CD4-positive, alpha-beta T cell treated with Interleukin-21 for 1 hour (primary cell): ENCODE measurements at places on chromosomes 5 and 9.

DNA sequence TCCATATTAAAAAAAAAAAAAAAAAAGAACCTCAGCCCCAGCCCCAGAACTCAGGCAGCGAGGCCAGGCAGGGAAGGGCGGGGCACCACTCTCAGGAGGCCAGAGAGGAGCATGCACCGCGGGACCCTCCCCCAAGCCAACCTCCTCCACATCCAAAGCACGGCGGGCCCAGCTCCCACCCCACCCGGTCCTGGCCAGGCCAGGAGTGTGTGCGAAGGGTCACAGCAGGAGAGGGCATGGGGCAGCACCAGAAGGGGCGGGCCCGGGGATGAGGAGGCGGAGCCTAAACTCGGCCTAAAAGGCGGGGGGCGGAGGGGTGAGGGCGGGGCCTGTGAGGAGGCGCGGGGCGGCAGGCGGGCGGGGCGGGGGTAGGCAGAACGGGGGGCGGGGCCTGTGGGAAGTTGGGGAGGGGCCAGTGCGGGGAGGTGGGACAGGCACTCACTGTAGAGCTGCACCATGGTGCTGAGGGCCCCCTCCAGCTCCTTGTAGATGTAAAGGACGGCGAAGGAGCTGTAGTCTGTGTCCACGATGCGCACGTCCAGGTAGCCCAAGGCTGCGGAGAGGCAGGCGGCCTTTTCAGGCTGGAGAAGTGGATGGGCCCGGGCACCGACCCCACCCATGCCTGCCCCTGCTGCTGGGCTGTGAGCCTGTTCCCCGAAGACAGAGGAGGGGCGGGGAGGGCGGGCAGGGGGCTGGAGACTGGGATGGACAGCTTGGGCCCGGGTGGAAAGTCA is 1.2 kb downstream of the LCN15 start:
- DNase-seq: peak; percentile 42

DNA sequence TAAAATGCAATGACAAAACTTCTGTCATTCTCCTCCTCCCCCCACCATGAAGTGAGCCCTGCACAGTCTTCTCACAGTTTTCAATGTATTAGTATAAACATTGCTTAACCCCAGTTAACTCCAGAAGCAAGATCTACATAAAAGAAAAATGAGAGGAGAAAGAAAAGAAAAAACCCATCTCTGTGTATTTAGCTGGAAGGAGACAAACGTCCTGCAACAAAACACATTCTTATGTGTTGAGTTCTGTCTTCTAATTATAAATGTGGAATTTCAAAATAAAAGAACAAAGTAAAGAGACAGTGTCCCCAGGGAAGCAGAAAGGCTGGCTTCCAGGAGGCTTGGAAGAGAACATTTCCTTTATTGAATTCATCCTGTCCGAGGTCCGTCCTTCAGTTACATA is 491.9 kb upstream of the TUSC1 start:
- no peak for DNase-seq

- peak; percentile 82 for DNase-seq
Measured at GRCh38 chr5:43041669-43042175, 1.6 kb upstream of the ANXA2R start.

DNA sequence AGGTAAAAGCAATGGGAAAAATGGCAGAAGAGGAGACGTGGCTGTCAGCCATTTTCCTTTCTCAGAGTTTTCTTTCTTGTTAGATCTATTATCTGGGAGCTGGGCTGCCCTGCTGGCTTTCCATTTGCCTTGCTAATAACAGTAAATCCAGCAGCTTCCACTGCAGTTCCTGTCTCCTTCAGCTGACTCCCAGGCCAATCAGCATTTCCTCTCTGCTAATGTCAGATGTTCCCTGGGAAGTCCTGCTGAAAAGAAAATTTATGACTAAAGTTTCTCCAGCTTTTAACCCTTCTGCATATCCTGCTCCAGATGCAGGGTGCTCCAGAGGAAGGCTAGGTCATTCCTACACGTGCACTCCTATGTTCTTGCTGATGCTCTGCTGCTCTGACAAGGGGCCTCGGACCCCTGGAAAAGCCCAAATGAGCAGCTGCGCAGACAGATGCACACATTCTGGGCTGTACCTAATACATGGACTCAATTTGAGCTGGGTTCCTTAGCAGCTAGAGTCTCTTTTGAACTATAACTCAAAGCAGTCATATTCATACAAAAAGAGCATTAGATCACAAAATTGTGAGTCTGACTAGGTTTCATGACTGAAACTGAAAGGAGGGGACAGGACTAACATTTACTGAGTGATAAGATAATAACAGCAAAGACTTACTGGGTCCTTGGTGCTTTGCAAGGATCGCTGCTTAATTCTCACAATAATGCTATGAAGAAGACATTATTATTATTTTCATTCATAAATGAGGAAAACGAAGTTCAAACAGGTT is 182.2 kb downstream of the MAPKAP1 start:
- DNase-seq: no peak

DNA sequence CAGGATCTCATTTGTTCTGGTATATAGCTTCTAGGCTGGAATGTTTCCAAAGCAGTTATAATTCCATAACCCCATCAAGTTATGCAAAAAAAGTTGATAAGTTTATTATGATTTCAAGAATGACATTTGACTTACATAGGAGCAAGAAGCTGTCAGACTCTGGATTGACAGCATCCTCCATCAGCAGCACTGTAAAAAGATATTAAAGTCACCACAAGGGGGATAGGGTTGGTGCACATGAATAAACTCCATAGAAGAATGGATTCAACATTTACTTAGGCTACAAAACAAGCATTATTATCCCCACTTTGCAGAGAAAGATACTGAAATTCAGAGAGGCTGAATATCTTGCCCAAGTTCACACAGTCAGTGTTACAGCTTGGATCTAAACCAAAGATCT is 208.9 kb upstream of the SLC30A5 start:
- DNase-seq: no peak

GRCh38 chr5:5756762-5757161 is 334.3 kb downstream of the ICE1 start:
- DNase-seq: no peak

- no peak for DNase-seq
Measured at GRCh38 chr9:95477441-95477840, 39.3 kb downstream of the PTCH1 start.

DNA sequence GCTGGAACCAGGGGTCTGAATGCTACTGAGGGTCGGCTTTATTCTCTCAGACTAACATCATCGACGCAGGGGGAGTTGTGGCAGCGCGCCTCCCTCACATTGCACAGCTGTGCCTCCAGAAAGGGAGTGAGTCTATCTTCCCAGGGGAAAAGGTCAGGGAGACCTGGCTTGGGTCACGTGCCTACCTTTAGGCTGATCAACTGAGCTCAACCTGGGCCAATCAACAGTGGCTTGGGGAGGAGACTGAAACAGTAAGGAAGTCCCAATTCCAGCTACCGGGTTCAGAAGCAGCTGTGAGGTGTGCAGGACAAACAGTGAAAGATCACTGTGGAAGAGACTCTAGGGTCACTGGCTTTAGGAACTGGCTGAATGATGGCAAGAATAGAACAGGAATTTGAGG is 14.3 kb downstream of the SNX30 start:
- no peak for DNase-seq

DNA sequence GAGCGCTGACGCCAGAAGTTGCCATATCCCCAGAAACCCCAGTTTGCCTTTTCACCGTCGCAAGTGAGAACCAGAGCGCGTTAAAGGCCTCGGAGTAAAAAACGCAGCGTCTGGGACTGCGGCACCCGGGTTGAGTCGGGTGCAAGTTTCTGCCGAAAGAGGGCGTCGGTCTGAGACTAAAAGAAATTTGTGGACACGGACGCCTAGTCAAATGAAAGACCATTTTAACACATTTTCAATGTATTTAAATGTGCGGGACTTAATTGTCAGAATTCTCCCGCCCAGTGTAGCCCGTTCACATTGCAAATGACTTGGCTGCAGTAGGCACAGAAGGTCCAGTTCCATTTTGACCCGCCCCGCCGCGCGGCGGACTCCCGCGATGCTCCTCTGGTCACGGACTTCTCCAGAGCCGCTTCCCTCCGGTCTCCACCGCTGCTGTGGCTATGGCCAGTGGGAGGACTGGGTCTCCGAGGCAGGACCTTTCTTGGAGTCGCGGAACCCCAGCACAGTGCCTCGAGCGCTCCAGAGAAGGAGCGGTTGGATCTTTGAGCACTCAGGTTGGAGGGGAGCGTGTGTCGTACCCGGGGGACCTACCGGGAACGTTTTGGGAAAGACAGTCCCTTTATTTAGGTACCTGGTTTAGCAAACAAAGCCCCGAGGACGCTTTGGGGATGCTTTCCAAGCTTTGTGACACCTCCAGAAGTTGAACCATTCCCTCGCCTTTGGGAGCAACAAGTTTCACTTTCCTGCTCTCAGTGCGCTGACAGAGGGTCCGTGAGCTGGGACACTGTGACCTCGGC is 1.2 kb upstream of the NPR3 start:
- peak; percentile 5 for DNase-seq

GRCh38 chr5:88388476-88389337 is 120.1 kb upstream of the TMEM161B start:
- DNase-seq: no peak

DNA sequence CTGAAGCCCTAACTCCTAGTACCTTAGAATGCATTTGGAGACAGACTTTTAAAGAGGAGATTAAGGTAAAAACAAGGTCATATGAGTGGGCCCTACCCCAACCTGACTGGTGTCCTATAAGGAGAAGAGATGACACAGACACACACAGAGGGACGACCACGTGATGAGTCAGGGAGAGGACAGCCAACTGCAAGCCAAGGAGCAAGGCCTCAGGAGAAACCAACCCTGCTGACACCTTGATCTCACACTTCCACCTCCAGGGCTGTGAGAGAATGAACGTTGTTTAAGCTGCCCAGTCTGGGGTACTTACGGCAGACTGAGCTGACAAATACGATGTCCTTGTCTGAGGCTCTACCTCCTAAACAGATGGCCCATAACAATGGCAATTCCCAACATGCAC is 93.6 kb downstream of the ROR2 start:
- no peak for DNase-seq

DNA sequence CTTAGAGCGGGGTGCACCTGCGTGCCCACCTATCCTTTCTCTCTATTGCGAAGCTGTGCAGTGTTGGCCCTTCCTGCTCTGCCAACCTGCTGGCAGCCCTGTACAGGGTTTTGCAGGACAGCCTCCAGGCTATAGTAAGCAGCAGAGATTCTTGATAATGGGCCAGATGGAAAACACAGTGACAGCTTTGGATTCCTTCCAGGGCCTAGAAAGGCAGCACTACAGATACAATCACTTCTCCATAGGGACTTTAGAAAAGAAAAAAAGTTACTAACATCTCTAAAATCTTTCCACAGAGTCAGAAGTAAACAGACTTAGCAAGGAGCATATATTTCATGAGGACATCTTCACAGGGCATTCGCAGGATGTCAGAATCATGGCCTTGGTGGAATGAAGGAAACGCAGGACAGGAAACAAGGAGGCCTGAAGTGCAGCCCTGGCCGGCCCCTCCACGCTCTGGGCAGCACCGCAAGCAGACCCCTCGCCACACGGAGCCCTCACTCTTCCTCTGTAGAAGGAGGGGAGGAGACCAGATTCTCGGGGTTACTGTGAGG is 172.1 kb upstream of the GAS1 start:
- no peak for DNase-seq

DNA sequence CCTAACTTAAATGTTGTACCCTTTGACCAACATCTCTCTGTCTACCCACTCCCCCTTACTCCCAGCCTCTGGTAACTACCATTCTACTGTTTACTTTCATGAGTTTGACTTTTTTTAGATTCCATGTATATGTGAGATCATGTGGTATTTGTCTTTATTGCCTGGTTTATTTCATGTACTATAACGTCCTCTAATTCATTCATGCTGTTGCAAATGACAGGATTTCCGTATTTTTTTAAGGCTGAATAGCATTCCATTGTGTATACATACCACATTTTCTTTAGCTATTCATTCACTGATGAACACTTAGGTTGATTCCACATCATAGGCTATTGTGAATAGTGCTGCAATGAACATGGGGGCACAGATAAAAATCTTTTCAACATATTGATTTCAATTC is 11.8 kb upstream of the NDUFB6 start:
- no peak for DNase-seq

- DNase-seq: no peak
Measured at GRCh38 chr9:105114318-105114717, 130.1 kb upstream of the SLC44A1 start.

DNA sequence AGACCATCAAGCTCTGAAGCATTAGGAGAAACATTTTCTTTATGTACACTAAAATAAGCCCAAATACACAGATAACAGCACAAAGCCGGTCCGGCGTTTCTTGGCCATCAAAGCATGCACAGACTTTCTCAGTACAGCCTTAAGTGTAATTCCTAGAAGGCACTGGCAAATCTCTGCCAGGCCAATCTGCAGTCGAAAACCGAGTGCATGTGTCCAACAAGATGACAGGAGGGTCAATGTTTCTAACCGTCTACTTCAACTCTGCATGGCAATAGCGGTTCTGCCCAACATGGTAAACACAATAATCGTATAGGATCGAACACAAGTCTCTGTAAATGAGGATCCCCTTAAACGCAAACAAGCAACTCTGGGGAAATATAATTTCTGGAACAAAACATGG is 1.1 kb downstream of the ARL15 start:
- DNase-seq: no peak

DNA sequence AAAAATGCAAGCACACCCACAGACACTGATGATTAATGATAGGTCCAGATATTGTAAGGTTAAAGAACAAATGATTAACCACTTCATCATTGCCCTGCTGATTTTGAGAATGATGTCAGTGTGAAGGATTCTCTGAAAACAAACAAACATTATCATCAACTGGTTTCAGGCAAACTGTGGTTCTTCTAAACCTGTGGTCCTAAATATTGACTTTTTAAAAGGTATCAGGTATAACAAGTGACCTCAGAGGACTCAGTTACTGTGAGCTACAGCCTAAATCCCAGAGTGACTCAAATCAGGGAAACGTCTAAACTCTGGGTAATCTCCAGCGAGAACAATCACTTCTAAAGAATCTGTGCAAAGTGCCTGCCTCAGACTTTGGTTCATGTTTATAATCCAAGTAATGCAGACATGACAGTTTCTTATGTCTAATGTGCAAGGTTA is 172.3 kb upstream of the CDH6 start:
- no peak for DNase-seq

GRCh38 chr5:109743041-109743531 is 53.4 kb downstream of the MAN2A1 start:
- no peak for DNase-seq

GRCh38 chr9:20783057-20784038 is 99.3 kb downstream of the FOCAD start:
- no peak for DNase-seq

DNA sequence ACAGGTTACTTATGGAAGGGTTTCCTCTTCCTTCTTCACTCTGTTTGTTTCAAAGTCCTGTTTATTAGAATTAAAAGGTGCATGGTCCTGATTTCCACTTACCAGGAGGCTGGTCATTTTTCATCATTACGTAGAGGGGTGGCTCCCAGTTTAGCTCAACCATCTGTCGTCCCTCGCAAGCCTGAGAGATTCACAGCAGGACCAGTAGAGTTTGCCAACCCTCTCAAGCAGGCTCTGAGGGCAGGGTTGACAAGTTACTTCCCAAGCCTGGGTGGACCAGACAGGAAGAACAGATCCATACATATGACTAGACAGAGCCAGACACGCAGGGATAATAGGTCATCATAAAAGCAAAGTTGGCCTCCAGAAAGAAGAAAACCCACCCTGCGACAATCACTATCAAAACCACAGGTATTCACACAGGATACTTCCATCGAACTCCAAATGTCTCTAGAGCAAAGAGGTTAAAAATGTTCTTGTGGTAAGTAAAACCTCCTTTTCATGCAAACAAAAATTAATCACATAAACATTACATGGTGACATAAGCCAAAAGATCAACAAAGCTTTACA is 151.9 kb downstream of the ELAVL2 start:
- no peak for DNase-seq
